ENCODE measurements at places on chromosomes 6 and 20.
A peak's percentile ranks its signal among the peaks of the same experiment; 100 is the strongest.

- no peak for DNase-seq
Observed at GRCh38 chr20:43710370-43711044, 16.3 kb downstream of the GTSF1L start.

GRCh38 chr20:8372824-8373380 lies 240.8 kb downstream of the PLCB1 start:
- no peak for DNase-seq

DNA sequence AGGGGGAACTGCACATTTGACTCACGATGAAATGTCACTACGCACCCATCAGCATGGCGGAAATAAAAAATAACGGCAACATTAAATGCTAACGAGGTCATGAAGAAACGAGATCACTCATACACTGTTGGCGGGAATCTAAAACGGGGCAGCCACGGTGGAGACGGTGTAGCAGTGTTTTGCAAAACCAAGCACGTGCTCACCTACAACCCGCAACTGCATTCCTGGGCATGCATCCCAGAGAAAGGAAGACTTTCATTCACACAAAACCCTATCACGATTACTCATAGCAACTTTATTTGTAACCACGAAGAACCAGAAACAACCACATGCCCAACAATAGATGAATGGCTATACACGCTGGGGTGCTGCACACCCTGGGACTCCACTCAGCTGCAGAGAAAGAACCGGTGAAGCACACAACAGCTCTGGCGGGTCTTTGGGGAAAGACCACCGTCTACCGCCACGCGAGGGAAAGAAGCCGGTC lies 77.0 kb downstream of the YTHDF1 start:
- no peak for DNase-seq

GRCh38 chr6:163428373-163428772 lies 13.9 kb downstream of the QKI start:
- DNase-seq = no peak

DNA sequence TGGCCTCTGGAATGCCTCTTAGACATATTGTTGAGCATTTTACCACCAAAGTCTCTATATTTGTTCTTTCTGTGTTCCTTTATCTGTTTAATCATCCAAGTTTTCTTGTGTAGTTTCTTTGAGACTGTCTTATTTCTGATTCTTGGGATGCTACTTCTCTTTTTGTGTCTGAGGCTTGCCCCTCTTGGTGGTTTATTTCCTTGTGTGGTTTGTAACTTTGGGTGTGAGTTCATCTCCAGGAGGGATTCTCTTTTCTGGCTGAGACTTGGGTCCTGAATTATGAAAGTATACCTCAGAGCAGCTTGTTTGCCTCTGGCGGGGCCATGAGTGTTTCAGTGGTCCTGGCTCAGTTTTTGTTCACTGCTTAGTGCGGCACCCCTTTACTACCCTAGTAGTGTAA lies 33.9 kb downstream of the PPARD start:
- no peak for DNase-seq

GRCh38 chr20:12262747-12263146 lies 345.1 kb downstream of the BTBD3 start:
- no peak for DNase-seq

DNA sequence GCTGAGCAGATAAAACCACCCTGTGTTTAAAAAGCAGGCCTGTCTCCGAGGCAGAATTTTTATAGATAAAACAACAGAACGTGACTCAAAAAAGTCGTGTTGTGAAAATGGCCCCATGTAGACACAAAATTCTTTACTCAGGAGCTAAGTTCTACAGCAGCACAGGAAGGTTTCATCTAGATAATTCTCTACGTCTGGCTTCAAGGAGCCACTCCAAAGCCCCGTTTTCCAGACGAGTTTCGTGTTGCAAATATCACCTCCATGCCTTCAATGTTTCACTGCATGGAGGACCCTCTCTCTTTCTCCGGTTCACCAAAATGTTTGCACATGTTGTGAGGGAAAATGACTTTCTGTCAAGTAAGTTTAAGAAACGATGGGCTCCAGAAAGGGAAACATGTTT lies 12.0 kb upstream of the BMP7 start:
- no peak for DNase-seq

DNA sequence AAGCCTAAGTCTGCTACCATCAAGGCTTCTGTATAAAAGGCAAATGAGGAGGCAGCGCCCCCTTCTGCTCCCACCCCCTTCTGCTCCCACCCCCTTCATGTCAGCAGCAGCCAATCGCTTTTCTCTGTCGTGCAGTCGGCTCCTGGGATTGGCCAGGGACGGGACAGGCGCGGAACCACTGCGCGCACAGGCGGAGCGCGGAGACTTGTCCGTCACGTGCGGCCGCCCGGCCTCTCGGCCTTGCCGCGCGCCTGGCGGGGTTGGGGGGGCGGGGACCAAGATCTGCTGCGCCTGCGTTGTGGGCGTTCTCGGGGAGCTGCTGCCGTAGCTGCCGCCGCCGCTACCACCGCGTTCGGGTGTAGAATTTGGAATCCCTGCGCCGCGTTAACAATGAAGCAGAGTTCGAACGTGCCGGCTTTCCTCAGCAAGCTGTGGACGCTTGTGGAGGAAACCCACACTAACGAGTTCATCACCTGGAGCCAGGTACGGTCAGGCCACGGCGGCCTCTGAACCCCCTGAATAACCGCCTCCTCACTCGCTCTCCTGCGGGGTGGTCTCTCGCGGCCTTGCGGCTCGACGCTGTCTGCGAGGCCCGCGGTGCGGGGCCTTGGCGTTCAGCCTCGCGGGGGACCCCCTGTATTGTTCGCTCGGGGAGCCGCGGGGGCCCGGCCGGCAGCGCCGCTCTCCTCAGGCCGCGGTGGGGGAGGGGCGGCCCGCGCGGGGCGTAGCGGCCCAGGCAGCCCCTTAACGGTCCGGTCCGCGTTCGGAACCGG lies at the start of gene HSF2:
TSS of gene HSF2 (plus strand) at position 305 of the 773 bp plus-strand sequence. CDS start at position 391, 86 bp downstream.
- DNase-seq = peak; percentile 93

- DNase-seq = no peak
Observed at GRCh38 chr6:44668391-44668930, 281.0 kb downstream of the CDC5L start.

DNA sequence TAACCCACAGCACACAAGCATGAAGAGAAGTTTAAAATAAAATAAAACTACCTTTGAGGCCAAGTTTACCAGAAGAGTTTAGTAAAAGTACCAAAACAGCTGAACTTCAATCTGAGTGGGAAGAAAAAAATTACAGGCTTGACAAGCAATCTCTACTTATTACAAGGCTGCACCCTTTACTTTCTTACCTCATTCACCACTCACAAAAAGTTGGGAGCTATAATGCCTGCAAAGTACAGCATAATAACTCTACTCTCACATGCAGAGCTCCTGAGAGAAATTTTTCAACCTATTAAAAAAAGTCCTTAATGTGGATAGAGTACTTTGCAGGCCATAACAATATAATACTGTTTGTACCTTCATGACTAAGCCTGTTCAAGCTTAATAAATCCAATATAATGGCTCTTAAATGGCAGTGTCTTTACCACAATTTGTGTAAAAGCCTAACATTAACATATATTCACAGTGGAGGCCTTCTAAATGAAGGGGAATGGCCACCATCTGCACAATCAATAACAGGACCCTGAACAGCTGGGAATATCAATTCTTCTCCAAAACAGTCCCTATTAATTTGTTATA lies 103.1 kb downstream of the DST start:
- no peak for DNase-seq

GRCh38 chr6:18347021-18347577 lies 40.1 kb upstream of the RNF144B start:
- DNase-seq = no peak

- no peak for DNase-seq
Observed at GRCh38 chr6:129252377-129253071, 369.6 kb downstream of the LAMA2 start.

GRCh38 chr6:116111552-116112528 lies 11.2 kb downstream of the NT5DC1 start:
- DNase-seq = no peak

DNA sequence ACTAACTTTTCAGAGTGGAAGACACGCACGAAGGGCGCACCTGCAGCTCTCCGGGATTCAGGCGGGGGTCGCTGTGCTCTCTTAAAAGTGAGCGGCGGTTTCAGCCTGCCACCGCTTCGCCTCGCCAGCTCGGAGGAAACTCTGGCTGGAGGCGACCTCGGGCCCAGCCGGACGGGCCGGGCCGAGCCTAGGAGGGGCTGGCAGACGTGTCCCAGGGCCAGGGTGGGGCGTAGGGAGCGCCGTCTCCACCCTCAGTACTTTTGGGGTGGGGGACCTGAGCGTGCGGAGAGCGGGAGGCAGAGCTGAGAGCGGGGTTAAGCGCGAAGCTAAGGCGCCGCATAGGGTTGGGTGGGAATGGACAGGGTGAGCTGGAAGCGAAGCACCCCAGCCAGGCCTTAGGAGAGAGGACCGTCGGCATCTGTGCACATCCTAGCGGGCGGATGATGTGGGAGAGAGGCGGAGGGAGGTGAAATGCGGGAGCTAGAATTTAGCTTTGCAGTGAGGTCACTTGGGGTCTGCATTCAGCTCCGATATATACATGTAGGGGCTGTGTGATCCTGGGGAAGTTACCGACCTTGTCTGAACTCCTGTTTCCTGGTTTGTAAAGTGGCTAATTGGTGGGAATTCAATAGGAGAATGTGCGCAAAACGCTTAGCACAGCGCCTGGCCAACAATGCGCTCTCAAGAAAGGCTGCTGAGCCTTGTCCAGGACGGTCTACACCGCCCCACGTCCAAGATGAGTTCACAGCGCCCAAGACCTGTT lies 6.5 kb upstream of the TFAP2A start:
- no peak for DNase-seq

GRCh38 chr6:38154731-38155130 lies 335.2 kb downstream of the ZFAND3 start:
- no peak for DNase-seq

DNA sequence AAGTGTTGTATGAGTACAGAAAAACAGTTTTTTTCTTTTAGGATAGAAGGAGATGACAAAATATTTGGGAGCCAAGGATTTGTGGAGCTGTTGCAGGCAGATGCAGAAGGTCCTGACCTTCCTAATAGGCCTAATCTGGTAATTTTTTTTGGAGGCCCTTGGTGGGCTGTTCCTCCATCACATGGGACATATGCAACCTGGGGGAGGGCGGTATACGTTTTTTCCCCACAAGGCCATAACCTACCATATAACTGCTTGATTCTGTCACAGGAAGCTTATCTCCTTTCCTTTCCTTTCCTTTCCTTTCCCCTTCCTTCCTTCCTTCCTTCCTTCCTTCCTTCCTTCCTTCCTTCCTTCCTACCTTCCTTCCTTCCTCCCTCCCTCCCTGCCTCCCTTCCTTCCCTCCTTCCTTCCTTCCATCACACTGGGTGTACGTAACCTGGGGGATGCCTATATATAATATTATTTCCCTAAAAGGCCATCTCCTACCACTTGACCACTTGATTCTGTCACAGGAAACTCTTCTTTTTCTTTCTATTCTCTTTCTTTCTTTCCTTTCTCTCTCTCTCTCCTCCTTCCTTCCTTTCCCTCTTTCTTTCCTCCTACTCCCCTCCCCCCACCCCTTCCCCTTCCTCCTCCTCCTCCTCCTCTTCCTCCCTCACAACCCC lies 185.0 kb upstream of the KCNK16 start:
- no peak for DNase-seq

GRCh38 chr6:37696841-37697662 lies 631 bp downstream of the MDGA1 start:
- peak; percentile 30 for DNase-seq

- no peak for DNase-seq
Observed at GRCh38 chr20:12152996-12153395, 235.3 kb downstream of the BTBD3 start.

DNA sequence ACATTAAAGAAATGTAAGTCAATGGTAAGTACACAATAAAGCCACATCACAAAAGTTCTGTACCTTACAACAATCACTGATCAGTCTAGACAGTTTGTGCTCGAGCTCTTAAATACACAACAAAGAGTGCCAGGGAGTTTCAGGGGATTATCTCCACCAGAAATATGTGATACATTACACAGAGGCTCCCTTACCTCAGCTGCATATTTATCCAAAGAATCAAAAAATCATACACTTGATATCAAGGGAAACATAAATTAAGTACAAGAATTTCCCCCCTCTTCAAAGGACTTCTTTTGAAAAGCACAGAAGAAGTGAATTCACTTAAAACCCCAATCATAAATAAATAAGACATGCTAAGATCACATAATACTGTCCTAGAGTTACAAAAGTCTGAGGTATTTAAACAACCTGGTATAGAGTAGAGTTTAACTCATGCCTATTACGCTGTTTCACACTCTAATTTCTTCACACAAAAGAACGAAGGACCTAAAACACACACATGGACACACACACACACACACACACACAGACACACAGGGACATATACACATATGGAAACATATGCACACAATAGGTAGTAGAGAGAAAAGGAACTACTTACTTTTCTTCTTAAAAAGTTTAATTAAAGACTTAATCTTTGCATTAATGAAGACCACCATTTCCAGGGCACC lies 528 bp downstream of the NHSL1 start:
- no peak for DNase-seq

- no peak for DNase-seq
Observed at GRCh38 chr6:76861403-76861802, 601.9 kb downstream of the HTR1B start.

- DNase-seq = no peak
Observed at GRCh38 chr6:27977387-27977786, 20.3 kb downstream of the OR2B6 start.

DNA sequence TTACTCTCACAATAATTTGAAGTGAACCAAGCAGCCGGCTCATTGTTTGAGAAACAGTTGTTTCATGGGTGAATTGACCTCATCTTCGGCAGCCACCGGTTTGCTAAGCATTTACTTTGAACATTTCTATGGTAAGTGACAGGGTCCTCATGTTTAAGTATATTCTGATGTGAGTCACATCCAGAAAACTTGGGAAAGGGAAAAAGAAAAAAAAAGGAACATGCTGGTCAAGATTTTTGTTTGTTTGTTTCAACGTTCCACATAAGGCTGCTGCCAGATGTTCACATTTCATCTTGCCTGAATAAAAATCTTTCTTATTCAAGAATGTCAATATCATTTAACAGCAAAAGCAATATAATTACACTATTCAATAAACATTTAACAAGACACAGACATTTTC lies 55.0 kb upstream of the EXOC2 start:
- no peak for DNase-seq

- DNase-seq = no peak
Observed at GRCh38 chr6:5199283-5199682, 61.5 kb downstream of the LYRM4 start.

- DNase-seq = peak; percentile 27
Observed at GRCh38 chr6:31158863-31159855, 770 bp downstream of the TCF19 start.

DNA sequence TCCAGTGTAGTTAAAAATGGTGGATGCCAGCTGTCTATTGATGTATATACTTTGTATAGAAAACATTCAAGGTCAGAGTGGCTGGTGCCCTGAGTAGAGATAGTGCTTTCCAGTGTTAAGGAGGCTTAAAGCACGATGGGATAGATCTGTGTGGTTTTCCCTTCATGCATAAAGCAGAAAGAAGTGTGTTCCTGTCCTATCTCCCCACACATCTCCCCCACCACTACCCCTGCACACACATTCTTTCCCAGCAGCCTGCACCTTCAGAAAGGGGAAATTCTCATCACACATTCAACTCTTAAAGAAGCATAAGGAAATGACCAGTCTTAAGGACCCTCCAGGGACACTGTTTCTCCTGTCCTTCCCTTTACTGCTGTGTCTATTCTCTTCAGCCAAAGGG lies 221.7 kb upstream of the TAB2 start:
- DNase-seq = no peak

- no peak for DNase-seq
Observed at GRCh38 chr6:24640166-24640565, 5.8 kb downstream of the KIAA0319 start.
